Fibroblast of lung (primary cell): ENCODE measurements at places on chromosomes 1 and 21. TPM values are rescaled to one million over a fixed set of nuclear protein-coding genes. Genes with fewer than 3 reads are reported as not detected.

Gene LRRC7
- polyA plus RNA-seq = 0.03 TPM in 2 replicates

Gene SLC16A4
- 32.8 and 91.9 TPM in 2 replicates for polyA plus RNA-seq

Gene OLFML2B
- polyA plus RNA-seq = 7.2 and 7.9 TPM in 2 replicates

Gene S100A7A
- polyA plus RNA-seq = not detected in 2 replicates

Gene KLF18
- not detected in 2 replicates for polyA plus RNA-seq

Gene TMPRSS2
- polyA plus RNA-seq = not detected in 2 replicates

Gene SPRR5
- polyA plus RNA-seq = not detected in 2 replicates

Gene LEMD1
- polyA plus RNA-seq = not detected in 2 replicates

Gene ZC3H11A
- 73.3 and 88.0 TPM in 2 replicates for polyA plus RNA-seq

Gene AMPD1
- polyA plus RNA-seq = not detected in 2 replicates

Gene OR2L13
- 0.03 TPM in 1 of 2 replicates, not detected in the other for polyA plus RNA-seq

Gene MAP3K21
- 0.07 and 0.27 TPM in 2 replicates for polyA plus RNA-seq

Gene KRTAP11-1
- polyA plus RNA-seq = not detected in 2 replicates

Gene VAMP3
- polyA plus RNA-seq = 221 and 257 TPM in 2 replicates

Gene SLC45A1
- 1.4 and 2.1 TPM in 2 replicates for polyA plus RNA-seq

Gene C4BPA
- polyA plus RNA-seq = not detected in 2 replicates

Gene THEM5
- not detected in 2 replicates for polyA plus RNA-seq

Gene MLLT11
- polyA plus RNA-seq = 7.2 and 10.4 TPM in 2 replicates

Gene GCSAML
- polyA plus RNA-seq = not detected in 2 replicates

Gene RGS7
- polyA plus RNA-seq = 4.2 and 6.7 TPM in 2 replicates

Gene DNAJC6
- 0.14 and 0.98 TPM in 2 replicates for polyA plus RNA-seq

Gene MYOG
- polyA plus RNA-seq = 0.03 TPM in 1 of 2 replicates, not detected in the other

Gene CFHR3
- not detected in 2 replicates for polyA plus RNA-seq

Gene RAB7B
- polyA plus RNA-seq = 15.5 and 20.1 TPM in 2 replicates

Gene NR0B2
- not detected in 2 replicates for polyA plus RNA-seq

Gene HLX
- 5.4 and 8.2 TPM in 2 replicates for polyA plus RNA-seq

Gene CELSR2
- 0.67 and 1.2 TPM in 2 replicates for polyA plus RNA-seq

Gene RASAL2
- 20.5 and 21.8 TPM in 2 replicates for polyA plus RNA-seq

Gene FCGR3A
- not detected in 2 replicates for polyA plus RNA-seq

Gene ACKR1
- polyA plus RNA-seq = not detected in 2 replicates

Gene SPRR4
- not detected in 2 replicates for polyA plus RNA-seq

Gene STUM
- polyA plus RNA-seq = 0.01 and 0.02 TPM in 2 replicates

Gene HES2
- polyA plus RNA-seq = 0.02 TPM in 1 of 2 replicates, not detected in the other

Gene GPR161
- polyA plus RNA-seq = 10.2 and 12.5 TPM in 2 replicates

Gene JTB
- polyA plus RNA-seq = 102 and 123 TPM in 2 replicates

Gene CFAP107
- not detected in 2 replicates for polyA plus RNA-seq

Gene GOLT1A
- polyA plus RNA-seq = not detected in 2 replicates

Gene C1orf185
- not detected in 2 replicates for polyA plus RNA-seq

Gene OVAAL
- not detected in 2 replicates for polyA plus RNA-seq

Gene CCDC17
- 0.05 and 0.09 TPM in 2 replicates for polyA plus RNA-seq

Gene C1QTNF12
- 0.27 and 0.60 TPM in 2 replicates for polyA plus RNA-seq

Gene OR2G6
- not detected in 2 replicates for polyA plus RNA-seq

Gene USP16
- 28.6 and 34.4 TPM in 2 replicates for polyA plus RNA-seq

Gene IFI16
- polyA plus RNA-seq = 193 and 223 TPM in 2 replicates

Gene OR14A16
- not detected in 2 replicates for polyA plus RNA-seq

Gene TTF2
- 10.0 and 14.9 TPM in 2 replicates for polyA plus RNA-seq

Gene KRTAP12-2
- not detected in 2 replicates for polyA plus RNA-seq

Gene RNU1-3
- polyA plus RNA-seq = not detected in 2 replicates

Gene ANKRD35
- 0.65 and 3.4 TPM in 2 replicates for polyA plus RNA-seq

Gene LRRC8C
- 13.2 and 19.3 TPM in 2 replicates for polyA plus RNA-seq

Gene KCNH1
- 0.08 and 1.5 TPM in 2 replicates for polyA plus RNA-seq
